Right hindlimb (tissue), 1 donor: ENCODE measurements at places on chromosomes 6 and 20.

GRCh38 chr20:25580711-25581110 is 4.6 kb downstream of the NINL start:
- no peak for DNase-seq

DNA sequence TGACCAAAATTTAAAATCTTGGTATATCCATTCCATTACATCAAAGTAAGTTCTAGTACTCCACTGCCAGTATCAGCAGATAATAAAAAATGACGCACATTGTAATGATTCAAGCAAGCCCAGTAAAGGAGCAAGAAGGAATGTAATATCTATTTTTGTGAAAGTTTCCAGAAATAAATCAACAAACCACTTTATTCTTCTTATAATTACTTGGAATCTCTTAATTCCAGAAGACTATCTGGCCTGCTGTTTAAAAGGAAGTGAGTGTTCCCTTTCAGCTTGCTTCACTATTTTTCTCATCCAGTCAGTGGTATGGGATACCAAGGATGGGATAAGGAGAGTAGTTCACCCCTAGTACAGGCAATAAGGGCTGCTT is 42.2 kb upstream of the DSE start:
- DNase-seq, result no peak

DNA sequence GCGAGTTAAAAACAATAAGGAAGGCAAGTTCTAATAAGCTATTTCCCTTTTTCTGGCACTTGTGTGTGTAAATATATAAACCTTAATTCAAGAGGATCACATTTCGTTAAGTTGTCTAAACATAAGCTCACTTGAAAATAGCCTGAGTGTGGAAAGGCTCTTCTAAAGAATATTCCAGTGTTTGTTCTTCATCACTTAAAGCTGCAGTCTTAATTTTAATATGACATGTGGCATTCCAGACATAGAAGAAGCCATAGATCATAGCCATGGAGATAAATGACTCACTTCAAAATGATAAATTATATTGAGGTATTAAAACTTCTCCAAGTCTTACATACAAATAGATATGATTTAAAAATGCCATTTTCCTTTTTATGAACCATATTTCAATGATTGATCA is 42.1 kb downstream of the IYD start:
- DNase-seq, result no peak

DNA sequence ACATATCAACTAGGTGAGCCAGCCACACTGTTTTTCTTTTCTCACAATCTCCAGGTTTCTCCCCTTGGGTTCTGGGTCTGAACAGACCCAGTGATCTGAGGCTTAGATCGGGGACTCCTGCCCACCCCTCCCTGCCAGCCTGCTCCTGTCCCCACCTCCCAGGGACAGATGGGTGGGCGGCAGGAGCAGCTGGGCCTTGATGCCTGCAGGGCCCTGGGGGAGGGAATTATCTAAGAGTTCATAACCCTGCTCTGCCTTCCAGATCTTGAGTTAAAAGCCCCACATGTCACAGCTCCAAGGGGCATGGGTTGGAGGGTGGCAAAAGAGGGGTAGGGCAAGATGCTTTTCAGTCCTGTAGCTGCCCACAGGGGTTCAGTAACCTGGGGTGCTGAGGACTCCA is 5.2 kb upstream of the XKR7 start:
- DNase-seq, result no peak

- no peak for DNase-seq
Measured at GRCh38 chr6:107116931-107117330, 1.6 kb upstream of the BEND3 start.

DNA sequence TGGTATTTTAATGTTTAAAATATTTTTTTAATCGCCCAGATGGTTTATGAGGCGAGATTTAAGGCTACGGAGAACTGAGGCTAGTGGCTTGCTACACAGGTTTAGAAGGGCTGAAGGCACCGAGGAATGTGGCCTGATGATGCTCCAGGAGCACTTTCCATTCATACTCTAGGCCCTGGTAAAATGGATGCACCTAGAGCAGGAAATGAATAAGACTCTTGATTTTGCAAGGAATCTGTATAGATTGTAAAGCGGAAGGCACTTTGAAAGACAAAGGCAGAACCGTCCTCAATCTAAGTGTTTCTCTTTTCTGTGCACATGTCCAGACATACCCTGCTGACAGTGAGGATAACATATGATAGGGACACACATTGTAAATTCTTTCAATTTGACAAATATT is 30.1 kb downstream of the POU3F2 start:
- no peak for DNase-seq

- peak; percentile 41 for DNase-seq
Measured at GRCh38 chr6:45816674-45817297, 198.9 kb downstream of the CLIC5 start.

DNA sequence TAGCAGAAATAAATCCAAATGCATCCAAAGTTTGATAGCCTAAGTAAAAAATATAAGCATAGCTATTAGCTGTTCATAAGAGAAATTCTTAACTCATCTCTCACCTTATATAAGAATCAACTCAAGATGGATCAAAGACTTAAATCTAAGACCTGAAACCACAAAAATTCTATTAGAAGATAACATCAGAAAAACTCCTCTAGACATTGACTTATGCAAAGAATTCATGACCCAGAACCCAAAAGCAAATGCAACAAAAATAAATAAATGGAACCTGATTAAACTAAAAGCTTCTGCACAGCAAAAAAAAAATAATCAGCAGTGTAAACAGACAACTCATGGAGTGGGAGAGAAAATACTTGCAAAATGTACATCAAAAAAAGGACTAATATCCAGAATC is 184.3 kb downstream of the TFAP2A start:
- DNase-seq, result no peak

DNA sequence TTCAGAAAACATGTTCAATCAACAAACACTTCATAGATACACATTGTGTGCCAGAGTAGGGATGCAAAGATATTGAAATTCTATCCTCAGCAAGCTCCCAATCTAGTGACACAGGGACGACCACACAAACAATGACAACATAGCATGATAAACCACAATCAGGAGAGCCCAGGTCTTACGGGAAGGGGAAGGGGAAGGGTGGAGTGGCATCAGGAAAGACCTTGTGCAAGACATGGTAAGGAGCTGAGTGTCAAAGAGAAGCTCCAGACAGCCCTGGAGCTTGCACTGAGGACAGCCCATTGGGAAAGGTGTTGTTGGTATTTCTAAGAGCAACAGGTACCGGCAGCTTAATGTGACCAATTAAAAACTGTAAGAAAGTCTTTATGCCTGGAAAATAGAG is 103.6 kb downstream of the PDE7B start:
- no peak for DNase-seq

- no peak for DNase-seq
Measured at GRCh38 chr6:63799813-63800212, 164.2 kb downstream of the PHF3 start.

- no peak for DNase-seq
Measured at GRCh38 chr6:11712760-11713159, 65.8 kb downstream of the ADTRP start.

GRCh38 chr20:53195876-53196610 is 223.9 kb downstream of the TSHZ2 start:
- no peak for DNase-seq

- DNase-seq, result no peak
Measured at GRCh38 chr6:128648022-128648598, 127.7 kb upstream of the PTPRK start.

DNA sequence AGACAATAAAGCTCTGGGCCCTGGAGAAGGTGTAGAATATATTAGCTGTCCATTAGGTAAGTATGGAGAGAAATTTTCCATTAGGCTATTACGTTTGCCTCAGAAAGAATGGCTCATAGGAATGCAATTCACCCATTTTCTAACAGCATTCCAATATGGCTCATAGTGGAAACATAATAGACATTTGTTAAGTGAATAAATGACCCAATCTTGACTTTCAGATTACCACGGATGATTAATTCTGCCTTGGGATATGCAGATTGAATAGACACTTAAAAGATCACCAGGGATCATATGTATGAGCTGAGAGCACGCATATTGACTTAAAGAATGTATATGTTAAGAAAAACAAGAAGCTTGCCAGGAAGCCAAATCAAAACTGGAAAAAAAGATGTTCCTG is 209.1 kb upstream of the CDYL start:
- no peak for DNase-seq

GRCh38 chr6:113420290-113420689 is 436.9 kb upstream of the MARCKS start:
- no peak for DNase-seq

DNA sequence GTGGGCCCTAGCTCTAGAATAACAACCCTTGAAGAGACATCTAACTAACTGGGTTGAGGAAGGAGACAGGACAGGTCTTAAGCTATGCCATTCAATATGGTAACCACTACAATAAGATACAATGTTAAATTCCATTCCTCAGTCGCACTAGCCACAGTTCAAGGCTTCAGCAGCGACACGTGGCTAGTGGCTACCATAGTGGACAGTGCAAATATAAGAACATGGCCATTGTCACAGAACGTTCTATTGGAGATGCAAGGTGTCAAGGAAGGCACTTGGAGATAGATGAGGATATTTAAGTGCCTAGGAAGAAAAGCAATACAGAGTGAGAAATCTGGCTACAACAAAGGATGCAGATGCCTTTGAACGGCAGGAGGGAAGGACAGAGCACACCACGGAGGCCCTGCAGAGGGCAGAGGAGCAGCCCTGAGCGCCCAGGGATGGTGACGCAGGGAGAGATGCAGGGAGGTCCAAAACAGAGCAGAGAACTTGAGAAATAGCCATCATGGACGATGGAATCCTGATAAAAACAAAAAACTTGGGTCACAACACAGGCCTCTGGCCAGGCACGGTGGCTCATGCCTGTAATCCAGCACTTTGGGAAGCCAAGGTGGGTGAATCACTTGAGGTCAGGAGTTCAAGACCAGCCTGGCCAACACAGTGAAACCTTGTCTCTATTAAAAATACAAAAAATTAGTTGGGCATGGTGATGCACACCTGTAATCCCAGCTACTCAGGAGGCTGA is 140.7 kb downstream of the ZMYND8 start:
- no peak for DNase-seq

- DNase-seq, result no peak
Measured at GRCh38 chr6:38236631-38237030, 403.1 kb downstream of the BTBD9 start.

GRCh38 chr6:42278131-42278853 is 60.6 kb upstream of the MRPS10 start:
- no peak for DNase-seq

DNA sequence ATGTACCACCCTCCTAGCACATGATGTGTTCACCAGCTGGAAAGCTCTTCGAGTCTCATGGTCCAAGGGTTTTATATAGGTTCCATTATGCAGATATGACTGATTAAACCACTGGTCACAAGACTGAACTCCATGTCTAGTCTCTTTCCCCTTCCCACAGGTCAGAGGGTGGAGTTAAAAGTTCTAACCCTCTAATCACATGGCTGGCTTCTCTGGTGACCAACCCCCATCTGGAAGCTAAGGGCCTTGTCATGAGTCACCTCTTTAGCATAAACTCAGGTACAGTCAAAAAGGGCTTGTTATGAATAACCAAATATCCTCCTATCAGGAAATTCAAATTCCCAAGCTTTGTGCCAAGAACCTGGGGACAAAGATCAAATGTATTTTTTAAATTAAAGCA is 52.0 kb upstream of the KLHL31 start:
- no peak for DNase-seq

DNA sequence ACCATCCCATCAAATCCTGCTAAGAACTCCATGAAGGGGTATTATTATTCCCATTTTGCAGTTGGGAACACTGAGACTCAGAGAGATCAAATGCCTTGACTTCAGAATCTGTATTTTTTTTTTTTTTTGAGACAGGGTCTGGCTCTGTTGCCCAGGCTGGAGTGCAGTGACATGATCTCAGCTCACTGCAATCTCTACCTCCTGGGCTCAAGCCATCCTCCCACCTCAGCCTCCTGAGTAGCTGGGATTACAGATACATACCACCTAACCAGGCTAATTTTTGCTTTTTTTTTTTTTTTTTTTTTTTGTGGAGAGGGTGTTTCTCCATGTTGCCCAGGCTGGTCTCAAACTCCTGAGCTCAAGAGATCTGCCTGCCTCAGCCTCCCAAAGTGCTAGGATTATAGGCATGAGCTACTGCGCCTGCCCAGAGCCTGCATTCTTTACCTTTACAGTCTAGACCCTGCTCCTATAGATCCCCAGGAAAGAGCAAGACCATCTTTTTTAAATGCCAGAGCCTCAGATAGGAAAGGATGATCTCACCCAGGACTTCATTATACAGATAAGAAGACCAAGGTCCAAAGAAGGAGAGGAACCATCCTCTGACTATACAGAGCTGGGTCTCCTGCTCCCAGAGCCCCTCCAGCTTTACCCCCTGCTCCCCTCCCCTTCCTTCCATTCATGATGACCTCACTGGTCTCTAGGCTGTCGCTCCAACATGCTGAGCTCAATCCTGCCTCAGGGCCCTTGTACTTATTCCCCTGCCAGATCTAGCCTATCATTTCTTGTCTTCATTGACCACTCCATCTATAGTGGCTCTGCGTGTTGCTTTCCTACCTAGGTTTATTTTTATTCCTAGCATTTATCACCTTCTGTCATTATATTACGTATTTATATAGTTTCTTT is 138.6 kb downstream of the CEBPB start:
- no peak for DNase-seq

DNA sequence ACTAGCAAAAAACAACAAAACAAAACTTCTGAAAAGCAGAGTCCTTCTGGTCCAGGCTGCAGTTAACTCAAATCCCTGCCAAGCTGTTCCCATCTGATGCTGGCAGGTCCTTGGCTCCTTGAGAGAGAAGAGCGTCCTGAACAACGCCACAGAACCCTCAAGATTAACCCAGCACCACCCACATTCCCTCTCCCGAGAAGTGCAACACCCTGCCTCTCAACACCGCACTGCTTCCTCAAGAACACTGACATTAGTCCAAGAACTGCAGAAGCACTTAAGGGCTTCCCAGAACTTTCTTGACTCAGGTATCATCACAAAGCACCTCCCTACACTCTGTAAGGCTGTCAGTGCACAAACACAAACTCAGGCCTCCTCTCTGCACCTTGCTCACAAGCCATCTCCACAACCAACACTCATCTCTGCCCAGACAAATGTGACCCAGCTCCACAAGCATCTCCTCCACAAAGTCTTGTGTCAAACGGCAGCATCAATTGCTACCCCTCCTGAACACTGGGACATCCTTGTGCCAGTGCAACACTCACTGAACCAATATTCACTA is 7.5 kb downstream of the MRPL14 start:
- no peak for DNase-seq

DNA sequence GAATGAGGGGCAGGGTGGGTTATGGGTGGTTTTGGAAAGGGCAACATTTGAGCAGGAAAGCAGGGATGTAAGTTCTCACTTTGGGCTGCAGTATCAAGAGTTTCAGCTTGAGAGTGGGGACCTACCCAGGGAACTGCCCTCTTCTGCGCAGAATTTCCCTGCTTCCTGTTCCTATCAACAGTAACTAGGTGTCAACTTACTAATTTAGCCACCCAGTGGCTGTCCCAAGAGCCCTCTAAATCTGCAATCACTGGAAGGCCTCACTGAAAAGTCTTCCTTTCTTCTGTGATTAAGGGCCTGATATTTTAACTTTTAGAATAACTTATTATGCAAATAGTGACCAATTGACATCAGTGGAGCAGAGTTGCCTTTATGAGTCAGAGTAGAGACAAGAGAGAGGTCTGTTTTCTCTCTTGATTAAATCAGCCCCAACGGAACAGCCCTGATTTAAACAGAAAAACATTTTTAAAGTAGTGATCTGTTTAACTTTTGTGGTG is 118.2 kb upstream of the RIPOR2 start:
- DNase-seq, result no peak

- DNase-seq, result no peak
Measured at GRCh38 chr6:109251839-109252238, 130.4 kb downstream of the CD164 start.
